ENCODE measurements at places on chromosomes 13 and 19.

DNA sequence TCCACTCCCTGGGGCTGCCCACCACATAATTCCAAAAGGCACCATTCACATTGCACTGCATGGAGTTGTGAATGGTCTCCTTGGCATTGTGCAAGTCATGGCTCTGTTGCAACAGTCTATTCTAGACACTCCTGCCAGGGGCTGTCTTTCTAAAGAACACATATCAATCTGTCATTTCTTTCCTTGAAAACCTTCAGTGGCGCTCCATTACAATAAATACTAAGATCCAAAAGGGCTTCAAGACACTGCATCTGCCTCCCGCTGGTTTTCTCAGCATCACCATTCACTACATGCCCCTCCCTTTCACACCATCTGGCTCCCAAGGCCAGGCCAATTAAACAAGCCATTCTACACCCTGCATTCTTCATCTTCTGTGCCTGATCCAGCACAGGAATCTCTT, 32.2 kb upstream of the TM9SF2 start:
- DNase-seq, result no peak

- DNase-seq, result no peak
These were observed 185.7 kb downstream of the ABCC4 start for GRCh38 chr13:95115525-95115924.

DNA sequence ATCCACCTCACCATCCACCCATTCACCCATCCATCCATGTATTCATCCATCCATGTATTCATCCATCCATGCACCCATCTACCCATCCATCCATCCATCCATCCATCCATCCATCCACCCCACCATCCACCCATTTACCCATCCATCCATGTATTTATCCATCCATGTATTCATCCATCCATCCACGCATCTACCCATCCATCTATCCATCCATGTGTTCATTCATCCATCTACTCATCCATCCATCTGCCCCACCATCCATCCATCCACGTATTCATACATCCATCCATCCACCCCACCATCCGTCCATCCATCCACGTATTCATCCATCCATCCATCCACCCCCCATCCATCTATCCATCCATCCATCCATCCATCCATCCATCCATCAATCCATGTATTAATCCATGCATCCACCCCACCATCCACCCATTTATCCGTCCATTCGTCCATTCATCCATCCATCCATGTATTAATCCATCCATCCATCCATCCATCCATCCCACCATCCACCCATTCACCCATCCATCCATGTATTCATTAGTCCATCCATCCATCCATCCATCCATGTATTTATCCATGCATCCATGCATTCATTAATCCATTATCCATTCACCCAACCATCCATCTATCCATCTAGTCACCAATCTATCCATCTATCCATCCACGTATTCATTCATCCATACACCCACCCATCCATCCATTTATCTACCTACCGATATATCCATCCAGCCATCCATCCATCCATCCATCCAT, 2.6 kb downstream of the IL12RB1 start:
- no peak for DNase-seq

DNA sequence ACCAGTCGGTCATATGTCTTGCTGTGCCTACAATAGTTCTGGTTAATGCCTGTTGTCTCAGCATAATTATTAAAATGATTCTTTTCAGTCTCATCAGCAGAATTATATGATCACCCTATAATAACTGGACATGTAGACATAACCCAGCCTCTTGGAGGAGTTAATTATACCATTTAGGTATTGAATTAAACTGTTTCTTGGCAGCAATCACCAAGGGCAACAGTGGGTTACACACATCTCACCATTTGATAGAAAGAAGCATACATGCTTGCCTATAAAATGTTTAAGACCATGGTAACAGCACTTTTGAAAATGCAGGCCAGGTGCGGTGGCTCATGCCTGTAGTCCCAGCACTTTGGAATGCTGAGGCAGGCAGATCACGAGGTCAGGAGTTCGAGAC, 184.6 kb downstream of the RGCC start:
- DNase-seq, result no peak

DNA sequence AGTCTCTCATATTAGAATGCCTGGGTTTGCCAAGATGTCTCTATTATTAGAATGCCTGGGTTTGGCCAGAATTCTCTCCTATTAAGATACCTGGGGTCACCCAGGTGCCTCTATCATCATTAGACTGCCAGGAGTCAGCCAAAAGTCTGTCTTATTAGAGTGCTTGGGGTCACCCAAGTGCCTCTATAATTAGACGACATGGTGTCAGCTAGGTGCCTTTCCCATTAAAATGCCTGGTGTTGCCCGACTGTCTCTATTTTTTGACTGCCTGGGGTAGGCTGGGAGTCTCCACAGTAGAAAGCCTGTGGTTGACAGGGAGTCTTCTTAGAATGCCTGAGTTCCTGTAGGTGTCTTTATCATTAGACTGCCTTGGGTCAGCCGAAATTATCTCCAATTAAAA, 1536.6 kb downstream of the UQCRFS1 start:
- DNase-seq, result no peak

DNA sequence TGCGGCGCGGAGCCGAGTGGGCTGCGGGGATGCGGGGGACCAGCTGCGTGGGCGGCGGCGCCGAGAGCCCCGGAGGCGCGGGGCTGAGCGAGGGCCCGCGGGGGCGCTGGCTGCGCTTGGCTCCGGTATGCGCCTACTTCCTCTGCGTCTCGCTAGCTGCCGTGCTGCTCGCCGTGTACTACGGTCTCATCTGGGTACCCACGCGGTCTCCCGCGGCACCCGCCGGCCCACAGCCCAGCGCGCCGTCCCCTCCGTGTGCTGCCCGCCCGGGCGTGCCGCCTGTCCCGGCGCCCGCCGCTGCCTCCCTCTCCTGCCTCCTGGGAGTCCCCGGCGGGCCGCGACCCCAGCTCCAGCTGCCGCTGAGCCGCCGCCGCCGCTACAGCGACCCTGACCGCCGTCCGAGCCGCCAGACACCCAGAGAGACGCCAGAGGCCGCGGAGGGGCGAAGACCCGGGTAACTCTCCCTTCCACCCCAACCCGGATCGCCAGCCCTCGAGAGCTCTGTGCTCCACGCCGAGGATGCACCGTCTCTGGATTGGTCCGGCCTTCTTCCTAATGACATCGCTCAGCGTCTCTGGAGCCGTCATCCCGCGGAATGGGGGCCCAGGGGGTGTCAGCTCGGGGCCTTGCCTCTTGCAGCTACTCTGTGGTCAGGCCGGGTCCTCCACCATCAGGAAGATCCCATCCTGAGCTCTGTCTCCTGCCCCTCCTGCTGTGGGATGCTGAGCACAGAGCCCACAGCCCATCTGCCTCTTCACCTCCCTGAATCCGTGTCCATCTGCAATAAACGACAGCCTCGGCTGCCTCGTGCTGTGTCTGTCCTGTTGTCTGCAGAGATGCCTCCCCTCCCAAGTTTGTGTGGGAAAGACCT, 441 bp downstream of the INAFM1 start:
- DNase-seq, result no peak

- DNase-seq, result no peak
These were observed 71.0 kb downstream of the KDM4B start for GRCh38 chr19:5039642-5040543.

DNA sequence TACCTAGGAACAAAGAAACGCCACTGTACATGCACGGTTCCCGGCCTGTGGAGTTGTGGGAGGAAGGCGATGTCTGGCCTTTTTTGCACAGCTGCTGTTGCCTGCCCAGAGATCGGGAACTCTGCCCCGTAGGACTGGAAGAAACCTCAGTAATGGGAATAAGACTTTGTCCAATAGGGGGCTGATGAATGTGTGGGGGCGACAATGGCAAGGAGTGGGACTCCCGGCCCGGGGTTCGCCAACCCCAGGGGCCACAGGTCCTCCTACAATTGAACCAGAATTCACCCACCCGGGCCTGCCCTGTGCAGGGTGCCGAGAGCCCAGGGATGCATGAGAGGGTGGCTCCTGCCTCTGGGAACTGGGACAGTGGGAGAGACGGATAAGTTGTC, 2.0 kb upstream of the CEBPA start:
- no peak for DNase-seq

DNA sequence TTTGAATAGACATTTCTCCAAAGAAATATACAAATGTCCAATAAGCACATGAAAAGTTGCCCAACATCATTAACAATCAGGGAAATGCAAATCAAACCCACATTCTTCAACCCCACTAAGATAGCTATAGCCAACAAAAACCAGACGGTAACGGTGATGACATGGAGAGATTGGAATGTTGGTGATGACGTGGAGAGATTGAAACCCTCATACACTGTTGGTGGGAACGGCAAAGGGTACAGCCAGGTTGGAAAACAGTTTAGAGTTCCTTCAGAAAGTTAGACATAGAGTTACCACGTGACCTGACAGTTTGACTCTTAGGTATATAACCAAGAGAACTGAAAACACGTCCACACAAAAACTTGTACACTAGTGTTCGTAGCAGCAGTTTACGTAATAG, 48.1 kb downstream of the TNFRSF19 start:
- no peak for DNase-seq

GRCh38 chr13:114323349-114323748, 9.0 kb downstream of the CHAMP1 start:
- DNase-seq, result no peak

GRCh38 chr13:112859817-112860190, 109.2 kb upstream of the MCF2L start:
- DNase-seq, result no peak

DNA sequence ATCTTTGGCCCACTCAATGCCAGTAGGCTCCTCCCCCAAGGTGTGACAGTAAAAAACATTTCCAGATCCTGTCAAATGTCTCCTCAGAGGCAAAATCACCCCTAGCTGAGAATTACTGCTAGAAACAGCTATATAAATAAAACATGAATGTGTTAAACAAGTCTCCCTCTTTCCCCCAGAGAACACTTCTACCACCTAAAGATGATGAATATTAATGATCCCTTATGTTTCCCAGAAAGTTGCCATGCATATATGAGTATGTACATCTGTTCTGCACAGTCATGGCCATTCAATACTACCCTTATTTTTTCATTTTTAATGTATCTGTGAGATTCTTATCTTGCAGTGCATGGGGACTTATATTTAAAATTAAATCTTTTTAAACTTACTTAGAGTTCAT, 230.0 kb downstream of the SHISA2 start:
- DNase-seq, result no peak

GRCh38 chr19:7916103-7916954, 1.7 kb downstream of the TGFBR3L start:
- DNase-seq, result peak; percentile 45
